ENCODE measurements at places on chromosomes 5 and 9. TPM values are rescaled to one million over a fixed set of nuclear protein-coding genes. Genes with fewer than 3 reads are reported as not detected.

Gene GPR21
- total RNA-seq = 1.1 TPM

- no peak for DNase-seq
Observed at GRCh38 chr9:105150991-105151685, 93.3 kb upstream of the SLC44A1 start.

- DNase-seq = no peak
Observed at GRCh38 chr5:107539726-107540330, 130.9 kb downstream of the EFNA5 start.

GRCh38 chr5:177459819-177460628, 13.4 kb downstream of the DBN1 start:
- no peak for DNase-seq

- no peak for DNase-seq
Observed at GRCh38 chr5:175750511-175750931, 92.7 kb downstream of the HRH2 start.

DNA sequence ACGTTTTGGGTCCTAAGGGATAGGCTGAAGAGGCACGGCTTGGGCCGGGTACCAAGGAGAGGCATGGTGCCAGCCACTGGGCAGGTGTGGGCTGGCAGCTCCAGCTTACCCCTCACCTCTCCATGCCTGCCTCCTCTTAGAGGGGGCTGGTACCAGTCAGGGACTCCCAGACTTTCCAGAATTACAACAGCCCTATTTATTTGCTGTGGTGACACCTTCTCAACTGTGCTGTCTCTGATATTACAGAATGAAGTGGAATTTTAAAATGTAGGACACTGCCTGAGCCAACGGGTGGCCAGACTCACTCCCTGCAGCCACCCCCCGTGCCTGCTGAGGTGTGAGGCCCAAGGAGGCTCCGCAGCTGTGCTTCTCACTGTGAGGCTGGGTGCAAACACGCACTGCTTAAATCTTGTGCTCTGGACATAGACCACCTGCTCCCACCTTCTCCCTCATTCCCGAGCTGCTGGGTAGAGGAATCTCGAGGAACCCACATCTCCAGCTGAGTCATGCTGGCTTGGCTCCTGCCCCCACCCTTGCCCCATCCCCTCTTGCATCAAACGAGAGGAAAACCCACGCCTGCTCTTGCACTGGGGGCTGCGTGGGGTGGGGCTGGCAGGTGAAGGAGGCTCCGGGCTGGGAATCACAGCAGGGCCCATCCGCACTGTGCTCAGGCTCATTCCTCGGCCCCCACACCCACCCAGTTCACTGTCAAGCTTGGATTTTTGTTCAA, 47.9 kb downstream of the PRRT1B start:
- no peak for DNase-seq
